ENCODE measurements at places on chromosomes 11 and 22.

- no peak for DNase-seq
Measured at GRCh38 chr11:79374727-79375126, 66.1 kb downstream of the TENM4 start.

DNA sequence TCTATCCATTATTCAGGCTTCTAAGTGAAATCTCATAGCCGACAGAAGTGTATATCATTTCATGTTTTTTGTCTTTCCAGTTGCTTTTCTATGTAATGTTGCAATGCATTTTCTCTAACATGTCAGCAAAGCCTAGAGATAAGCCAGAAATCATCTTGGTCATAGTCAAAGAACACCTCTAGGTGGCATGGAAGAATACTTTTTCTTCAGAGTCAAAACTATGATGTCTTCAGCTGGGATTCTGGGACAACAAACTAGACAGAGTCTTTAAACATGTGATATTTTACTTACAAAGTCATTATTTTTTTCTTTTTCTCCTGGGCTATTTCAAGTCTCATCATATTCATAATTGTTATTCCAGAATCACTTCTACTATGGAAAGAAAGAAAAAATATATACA lies 4.4 kb downstream of the GAS2 start:
- no peak for DNase-seq

DNA sequence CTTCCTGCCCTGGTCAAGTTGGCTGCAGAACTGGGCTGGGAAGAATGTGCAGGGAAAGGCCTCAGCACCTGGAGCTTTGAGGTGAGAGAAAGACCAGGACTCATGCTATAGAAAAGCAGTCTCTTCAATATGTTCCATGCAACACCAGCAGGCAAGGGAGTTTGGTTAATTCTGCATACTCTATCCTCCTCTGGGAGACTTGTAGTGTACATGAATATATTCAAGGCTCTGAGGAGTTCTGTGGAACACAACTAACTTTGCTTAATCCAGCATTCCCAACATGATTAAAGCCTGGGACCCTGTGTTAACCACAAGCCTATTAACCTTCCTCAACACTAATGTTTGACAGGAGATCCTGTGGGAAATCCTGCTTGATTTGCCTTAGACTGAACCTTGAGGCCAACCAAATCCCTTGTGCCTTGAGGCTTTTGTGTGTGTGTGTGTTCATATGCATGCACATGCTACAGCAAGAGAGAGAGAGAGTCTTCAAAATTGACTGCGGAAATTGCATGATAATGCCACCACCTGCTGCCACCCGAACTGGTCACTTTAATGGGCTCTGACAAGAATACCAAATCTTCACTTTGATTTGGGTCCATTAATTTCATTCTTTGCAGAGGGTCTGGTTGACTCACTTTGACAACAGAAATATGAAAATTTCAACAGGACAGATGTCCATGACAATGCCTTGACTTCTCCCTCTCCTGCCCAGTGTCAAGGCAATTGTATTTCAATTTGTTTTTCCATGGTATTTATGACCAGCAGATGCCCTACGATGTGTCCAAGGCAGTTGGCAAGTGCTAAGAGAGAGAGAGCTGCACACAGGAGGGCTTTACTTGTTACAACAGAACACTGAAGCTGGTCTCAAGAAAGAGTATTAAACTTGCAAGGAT lies 238.2 kb upstream of the ZBED5 start:
- no peak for DNase-seq

- no peak for DNase-seq
Measured at GRCh38 chr22:21457023-21457787, 10.0 kb upstream of the TMEM191C start.

DNA sequence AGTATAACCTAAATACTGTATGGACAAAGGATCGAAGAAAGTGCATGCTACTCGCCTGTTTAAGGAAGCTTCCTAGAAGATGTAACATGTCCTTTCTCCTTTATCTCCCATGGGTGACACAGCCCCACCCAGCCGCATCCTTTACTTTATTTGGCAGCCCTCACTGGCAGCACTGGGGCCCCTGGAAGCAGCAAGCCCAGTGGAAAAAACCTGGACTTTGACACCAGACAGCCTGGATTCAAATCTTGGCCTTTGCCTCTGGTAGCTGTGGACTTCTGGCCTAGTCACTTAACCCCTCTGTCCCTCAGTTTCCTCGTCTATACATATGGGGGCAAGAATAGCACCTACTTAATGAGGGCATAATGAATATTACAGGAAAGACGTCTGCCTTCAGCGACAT lies 67.1 kb downstream of the MYEOV start:
- no peak for DNase-seq

DNA sequence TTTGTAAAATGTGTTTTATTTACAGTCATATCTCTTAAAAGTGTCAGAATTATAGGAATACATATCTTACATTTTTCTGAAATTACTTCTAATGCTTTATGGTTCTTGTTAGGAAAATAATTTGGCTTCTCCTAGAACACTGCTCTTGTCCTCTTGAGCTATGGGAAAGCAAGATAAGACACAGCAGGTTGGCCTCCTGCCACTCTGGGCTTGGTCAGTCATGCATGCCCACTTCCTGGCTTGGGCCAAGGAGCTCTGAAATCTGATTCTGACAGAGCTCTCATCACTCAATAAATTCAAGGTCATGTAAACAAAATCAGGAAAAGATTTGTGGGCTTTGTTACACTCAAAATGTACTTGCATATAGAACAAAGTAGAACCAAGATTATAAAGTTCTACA lies 1036.0 kb downstream of the OPCML start:
- DNase-seq: no peak

Data from inflammatory macrophage treated with lipopolysaccharide for 1 hour (primary cell).